ENCODE measurements at places on chromosomes 5 and 9. TPM values are rescaled to one million over a fixed set of nuclear protein-coding genes. Genes with fewer than 3 reads are reported as not detected.
A peak's percentile ranks its signal among the peaks of the same experiment; 100 is the strongest.

GRCh38 chr5:127040796-127041520 lies 10.6 kb upstream of the MARCHF3 start:
- no peaks in the 10 kb centered on the region for H3K36me3 ChIP-seq
- H3K4me3 ChIP-seq = no peak overlapping the region
- peak; percentile 13 for DNase-seq
- H3K27ac ChIP-seq = no peak overlapping the region
- H3K4me1 ChIP-seq = no peaks in the 10 kb centered on the region
- no peaks in the 10 kb centered on the region for H3K27me3 ChIP-seq

Gene BARHL1
- not detected for total RNA-seq

- DNase-seq = no peak
- H3K4me1 ChIP-seq = no peaks in the 10 kb centered on the region
- peaks cover 19% of the 10 kb centered on the region for H3K27me3 ChIP-seq
- no peak overlapping the region for H3K27ac ChIP-seq
- no peaks in the 10 kb centered on the region for H3K36me3 ChIP-seq
Measured at GRCh38 chr9:123373447-123373923, 17.5 kb downstream of the CRB2 start.

GRCh38 chr5:54837093-54837492 lies 148.3 kb downstream of the ESM1 start:
- H3K27me3 ChIP-seq = no peaks in the 10 kb centered on the region
- H3K4me1 ChIP-seq = no peaks in the 10 kb centered on the region
- no peak overlapping the region for H3K4me3 ChIP-seq
- no peak overlapping the region for H3K27ac ChIP-seq
- DNase-seq = no peak
- no peaks in the 10 kb centered on the region for H3K36me3 ChIP-seq

Data from prostate gland (tissue), 2 donors.